Fibroblast of skin of left quadriceps (primary cell): ENCODE measurements at places on chromosomes 2 and 18.

DNA sequence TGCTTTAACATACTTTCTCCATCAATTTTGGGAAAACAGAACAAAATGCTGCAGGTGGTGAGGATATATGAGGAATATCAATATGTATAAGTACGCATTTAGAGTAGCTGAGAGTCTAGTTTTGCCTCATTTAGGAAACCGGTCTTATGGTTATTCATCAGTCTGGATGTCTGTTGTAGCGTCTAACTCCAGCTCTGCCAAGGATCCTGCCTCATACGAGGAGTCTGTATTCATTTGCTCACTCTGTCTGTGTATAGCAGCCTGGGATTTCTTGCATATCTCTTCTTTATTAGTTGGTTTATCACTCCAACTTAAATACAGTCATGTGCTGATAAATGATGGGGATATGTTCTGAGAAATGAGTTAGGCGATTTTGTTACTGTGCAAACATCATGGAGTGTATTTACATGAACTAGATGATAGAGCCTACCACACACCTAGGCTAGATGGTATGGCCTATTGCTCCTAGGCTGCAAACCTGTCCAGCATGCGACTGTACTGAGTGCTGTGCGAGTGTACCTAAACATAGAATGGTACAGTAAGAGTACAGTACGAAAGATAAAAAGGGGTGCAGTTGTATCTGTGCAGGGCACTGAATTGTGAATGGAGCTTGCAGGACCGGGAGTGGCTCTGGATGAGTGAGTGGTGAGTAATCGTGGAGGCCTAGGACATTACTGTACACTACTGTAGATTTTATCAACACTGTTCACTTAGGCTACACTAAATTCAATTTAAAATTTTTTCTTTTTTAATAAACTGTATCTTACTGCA, 148.1 kb downstream of the ZNF407 start:
- no peak for DNase-seq

GRCh38 chr2:211837706-211838105, 700.9 kb downstream of the ERBB4 start:
- no peak for DNase-seq

GRCh38 chr2:30702694-30703093, 104.6 kb downstream of the CAPN13 start:
- no peak for DNase-seq

DNA sequence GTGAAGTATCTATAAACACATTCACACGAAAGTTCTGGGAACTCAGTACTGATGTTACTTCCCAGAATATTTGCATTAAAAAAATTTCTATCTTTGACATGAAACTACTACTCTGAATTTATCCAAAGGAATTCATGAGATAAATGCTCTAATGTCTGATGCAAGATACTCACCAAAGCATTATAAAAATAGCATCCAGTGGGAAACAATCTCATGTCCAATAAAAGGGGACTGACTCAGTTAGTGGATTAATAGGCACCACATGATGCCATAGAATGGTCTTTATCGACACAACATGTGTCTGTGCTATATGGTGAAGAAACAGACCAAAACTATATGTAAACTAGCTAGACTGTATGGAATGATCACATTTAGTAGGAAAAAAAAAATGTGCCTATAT, 33.9 kb downstream of the LAMA3 start:
- peak; percentile 66 for DNase-seq

GRCh38 chr2:171160956-171161740, 455 bp upstream of the TLK1 start:
- no peak for DNase-seq

DNA sequence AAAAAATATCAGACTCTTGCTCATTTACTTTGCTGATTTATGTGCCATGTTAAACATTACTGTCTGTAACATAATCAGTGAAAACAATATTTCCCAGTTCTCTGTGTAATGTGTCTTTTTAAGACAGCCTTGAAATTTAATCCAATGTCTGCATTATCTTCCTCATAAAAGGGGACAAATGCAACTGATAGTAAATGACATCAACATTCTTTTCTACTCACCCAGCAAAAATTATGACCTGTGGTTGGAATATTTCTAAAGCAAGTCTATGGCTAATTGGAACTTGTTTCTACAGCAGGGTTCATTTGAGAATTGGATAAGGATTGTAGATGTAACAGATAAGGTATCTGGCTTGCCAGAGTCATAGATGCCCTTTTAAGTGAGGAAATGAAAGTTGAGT, 34.8 kb downstream of the C1D start:
- no peak for DNase-seq

GRCh38 chr2:150153646-150154307, 333.7 kb downstream of the RND3 start:
- DNase-seq = no peak

- no peak for DNase-seq
Observed at GRCh38 chr2:128593879-128594650, 275.4 kb upstream of the HS6ST1 start.

- no peak for DNase-seq
Observed at GRCh38 chr2:222338374-222338773, 39.6 kb upstream of the PAX3 start.

- DNase-seq = no peak
Observed at GRCh38 chr18:40016405-40016804, 1938.6 kb upstream of the PIK3C3 start.

DNA sequence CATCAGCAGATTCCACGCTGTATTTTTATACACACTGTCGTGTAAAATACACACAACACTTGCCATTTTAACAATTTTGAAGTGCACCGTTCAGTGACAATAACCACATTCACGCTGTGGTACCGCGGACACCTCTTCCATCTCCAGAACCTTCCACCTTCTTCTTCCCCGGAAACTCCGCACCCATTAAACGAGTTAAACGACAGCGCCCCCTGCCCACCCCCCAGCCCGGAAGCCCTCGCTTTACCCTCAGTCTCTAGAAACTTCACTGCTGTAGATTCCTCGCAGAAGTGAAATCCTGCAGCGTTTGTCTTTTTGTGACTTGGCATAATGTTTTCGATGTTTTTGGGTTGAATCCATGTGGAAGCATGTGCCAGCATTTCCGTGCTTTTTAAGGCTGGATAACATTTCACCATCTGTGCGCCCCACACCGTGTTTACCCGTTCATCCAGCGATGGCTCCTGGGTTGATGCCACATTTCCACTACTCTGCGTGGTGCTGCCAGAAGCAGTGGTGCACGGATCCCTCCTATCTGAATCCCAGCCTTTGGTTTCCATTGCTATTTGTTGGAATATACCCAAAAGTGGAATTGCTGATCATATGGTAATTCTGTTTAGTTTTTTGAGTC, 32.0 kb upstream of the TMEM18 start:
- no peak for DNase-seq

GRCh38 chr2:88683160-88684021, 8.1 kb upstream of the RPIA start:
- DNase-seq = no peak

DNA sequence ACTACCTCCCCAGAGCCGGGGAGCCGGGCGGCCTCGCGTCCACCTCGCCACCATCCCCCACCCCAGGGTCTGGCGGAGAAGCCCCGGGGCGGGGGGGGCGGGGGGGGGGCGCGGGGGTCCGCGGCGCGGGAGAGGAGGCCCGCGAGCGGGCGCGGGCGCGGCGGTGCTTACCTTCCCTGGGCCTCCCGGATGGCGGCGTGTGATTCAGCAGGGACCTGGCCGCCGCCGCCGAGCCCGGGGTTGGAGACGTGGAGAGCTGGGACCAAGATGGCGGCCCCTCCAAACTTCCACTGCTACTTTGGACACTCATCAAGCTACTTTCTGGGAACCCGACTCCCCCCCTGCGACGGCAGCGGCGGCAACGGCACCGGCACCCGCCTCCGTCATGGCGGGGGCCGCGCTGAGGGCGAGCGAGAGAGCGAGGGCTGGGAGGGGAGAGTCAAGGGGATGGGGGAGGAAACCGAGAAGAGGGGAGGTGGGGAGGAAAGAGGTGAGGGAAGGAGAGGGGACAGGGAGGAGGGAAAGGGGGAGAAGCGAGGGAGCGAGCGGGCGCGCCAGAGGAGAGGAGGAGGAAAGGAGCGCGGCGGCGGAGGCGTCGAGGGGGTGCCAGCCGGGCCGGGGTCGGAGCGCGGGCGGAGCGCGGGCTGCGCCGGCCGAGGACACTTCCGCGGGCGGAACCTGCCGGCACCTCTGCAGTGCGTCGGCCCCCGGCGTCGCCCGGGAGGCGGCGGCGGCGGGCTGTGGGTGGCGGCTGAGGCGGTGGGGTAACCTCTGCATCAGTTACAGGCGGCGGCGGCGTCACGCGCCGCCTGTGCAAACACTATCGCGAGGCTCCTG, at the start of gene TLK1:
TLK1 (minus strand) TSS at position 775 of the 837 bp plus-strand sequence; CDS start at position 310, 465 bp downstream.
- DNase-seq = peak; percentile 33

GRCh38 chr2:193556766-193557470, 1362.2 kb upstream of the TMEFF2 start:
- DNase-seq = no peak

DNA sequence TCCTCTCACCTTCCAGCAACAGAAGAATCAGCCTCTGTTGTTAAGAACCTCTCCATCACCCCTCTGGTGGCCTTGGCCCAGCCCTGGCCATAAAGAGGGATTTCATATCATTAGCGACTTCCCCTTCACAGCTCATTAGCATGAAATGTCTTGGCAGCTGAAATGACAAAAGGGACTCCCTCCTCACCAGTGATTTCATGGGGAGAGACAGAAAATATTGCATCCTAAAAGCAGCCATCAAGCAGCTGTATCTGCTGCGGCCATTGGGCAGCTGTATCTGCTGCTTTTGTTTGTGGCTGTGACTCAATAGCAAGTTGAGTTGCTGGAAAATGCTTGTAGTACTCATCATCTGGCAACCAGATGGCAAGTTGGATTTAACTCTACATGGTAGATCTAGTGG, 105.9 kb upstream of the RMDN2 start:
- DNase-seq = peak; percentile 90

DNA sequence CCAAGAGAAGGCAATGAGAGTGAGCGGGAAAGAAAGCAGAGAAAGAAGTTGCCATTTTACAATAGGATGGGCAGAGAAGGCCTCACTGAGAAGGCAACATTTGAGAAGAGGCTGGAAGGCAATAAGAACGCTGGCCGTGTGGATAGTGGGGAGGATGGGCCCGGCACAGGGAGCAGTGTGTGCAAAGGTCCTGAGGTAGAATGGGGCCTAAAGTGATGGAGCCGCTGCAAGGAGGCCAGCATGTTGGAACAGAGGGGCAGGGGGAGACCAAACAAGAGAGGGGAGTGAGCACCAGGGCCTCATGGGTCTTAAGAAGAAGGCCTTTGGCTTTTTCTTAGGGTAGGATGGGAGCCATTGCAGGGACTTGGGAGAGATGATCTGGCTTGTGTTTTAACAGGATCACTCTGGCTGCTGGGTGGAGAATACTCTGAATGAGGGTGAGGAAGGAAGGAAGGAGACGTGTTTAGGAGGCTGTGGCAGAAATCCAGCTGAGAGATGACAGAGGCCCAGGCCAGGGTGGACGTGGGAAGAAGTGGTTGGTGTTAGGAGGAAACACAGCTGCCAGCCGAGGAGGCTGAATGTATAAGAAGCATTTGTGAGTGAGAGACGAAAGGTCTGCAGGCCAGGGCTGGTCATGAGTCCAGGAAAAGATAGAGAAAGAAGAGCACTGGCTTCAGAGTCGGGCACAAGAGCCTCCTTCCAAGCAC, 159.8 kb downstream of the KLHL29 start:
- no peak for DNase-seq

DNA sequence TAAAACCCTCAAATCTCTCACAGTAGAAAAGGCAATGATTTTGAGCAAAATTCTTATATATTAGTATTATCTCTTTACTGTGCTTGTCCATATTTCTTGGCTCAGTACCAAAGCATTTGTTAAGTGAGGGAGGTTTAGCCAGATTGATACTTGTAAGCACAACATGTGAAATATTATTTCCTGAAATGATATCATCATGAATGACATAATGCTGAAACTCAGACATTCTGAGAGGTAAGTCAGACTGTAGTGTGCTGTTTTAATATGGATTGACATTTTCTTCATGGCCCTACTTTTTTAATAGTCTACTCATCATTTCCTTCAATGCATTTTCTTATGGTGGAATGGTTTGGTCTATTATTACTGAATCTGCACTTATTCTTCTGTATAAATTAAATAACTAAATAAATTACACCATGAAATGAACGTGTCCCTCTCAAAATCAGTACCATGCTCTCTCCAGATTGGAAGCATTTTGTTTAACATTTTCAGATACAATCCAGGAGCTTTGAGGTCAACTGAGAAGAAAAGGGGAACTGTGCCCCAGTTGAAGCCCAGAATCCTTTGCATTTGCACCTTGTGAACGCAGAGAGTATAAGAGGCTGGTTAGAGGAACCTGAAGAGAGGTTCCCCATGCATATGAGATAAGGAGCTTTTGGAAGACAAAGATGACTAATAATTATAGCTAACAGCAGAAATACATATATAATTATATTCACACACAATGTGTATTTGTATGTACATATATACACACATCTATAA, 50.1 kb upstream of the CRACDL start:
- no peak for DNase-seq

DNA sequence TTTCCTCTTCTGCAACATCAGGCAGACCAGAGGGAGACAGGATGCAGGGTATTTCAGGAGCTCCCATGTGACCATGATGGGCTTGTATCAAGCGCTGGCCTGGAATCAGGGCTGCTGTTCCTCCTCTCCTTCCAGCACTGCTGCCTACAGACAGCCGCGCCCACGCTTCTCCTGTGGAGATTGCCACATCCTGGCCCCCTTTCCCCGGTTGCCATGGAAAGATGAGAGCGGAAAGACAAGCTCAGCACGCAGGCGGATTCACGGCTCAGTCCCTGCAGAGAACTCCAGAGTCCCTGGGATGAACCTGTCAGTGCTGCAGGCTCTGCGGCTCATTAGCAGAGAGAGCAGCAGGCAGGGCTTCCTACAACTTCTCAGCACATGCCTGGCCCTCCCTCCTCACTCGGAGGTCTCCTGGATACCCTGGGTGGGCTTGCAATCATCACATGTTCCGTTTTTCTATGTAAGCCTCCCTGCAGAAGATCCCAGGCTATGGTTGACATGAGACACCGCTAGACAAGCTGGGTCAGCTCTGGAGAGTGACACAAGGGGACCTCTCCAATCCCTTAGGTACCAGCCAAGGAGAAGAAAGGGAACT, 497.8 kb upstream of the MYT1L start:
- no peak for DNase-seq

- DNase-seq = no peak
Observed at GRCh38 chr2:9107168-9108025, 99.2 kb upstream of the ASAP2 start.

- no peak for DNase-seq
Observed at GRCh38 chr2:21392649-21393048, 268.9 kb downstream of the TDRD15 start.
